Stimulated activated CD4-positive, alpha-beta T cell treated with anti-CD3 and anti-CD28 coated beads, Interleukin-1b, Interleukin-23, amount 100 ng/mL, for 4 hours (primary cell): ENCODE measurements at places on chromosomes 3 and 15.

DNA sequence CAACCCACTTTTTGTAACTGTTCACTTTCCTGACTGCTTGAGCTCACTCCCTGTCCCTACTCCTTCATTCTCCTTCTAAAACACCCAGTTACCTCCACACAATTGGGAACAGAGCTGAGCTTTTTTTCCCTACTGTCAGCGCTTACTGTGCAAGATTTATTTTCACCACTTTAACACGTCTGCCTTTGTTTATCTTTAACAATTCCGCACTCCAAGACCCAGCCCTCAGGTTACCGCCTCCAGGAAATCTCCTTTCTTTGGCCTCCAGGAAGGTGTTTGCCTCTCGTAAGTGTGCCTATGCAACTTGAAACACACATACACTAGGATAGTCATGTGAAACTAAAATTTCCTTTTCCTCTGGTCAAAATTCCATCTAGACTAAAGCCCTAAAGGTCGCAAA lies 271.9 kb upstream of the TPRG1 start:
- no peak for DNase-seq

DNA sequence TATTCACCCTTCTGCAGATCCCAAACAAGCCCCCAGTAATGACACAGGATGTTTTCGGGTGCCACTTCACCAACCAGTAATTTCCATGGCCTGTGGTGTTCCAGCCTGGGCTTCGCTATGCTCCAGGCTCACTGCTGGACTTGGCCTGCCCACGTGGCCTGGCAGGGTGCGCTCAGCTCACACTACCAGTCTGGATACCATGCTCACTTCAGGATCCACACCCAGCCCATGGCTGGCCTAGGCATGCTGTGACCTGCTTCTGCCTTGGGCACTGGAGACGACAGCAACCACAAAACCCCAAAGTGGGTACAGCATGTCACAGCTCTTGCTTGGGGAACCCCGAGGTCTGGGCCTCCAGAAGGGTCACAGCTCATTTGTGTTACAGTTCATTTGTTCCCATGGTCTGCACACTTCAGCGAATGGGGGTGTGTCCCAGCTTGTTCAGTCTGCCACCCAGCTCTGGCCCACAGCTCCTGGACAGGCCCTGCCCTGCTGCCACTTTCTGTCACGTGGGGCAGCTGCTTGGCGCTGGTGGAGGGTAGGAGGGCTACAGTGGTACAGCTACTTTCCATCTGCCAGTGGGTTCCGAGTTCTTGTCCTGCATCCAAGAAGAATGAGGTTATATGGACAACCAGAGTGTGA lies 650.8 kb downstream of the MCTP2 start:
- DNase-seq, result no peak

DNA sequence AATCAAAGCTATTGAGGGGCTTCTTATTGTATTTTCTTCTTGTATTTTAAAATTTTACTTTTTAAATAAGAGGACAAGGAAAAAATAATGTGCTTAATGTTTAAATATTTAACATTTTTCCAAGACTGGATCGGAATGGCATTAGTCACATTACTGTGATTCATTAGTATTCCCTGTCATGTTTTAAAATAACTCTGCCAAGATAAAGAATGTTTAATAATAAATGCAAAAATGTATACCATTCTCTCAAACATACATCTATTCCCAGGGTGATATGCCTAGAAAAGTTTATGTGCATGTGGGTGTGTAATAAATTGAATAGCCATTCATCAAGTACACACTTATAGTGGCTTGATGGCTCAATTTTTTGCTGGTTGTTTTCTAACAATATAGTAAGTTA lies 936.1 kb downstream of the PLOD2 start:
- DNase-seq, result no peak

DNA sequence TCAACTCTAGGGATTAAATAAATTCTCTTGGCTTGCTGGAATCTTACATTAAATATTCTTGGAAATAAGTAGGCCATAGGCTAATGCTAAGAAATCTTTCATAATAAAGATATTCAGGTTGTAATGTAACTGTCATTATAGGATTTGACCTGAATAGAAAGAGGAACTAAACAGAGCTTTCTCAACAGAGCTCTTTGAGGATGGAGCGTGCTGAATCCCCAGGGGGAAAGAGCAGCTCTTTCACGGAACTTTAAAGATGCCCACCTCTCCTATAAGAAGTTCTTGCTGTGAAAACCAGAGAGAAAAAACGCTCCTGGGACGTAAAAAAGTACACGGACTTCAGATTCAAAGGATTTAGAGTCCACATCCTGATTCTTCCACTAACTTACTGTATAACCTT lies 77.9 kb downstream of the NTRK3 start:
- DNase-seq, result no peak

GRCh38 chr3:81734742-81735141 lies 26.7 kb downstream of the GBE1 start:
- no peak for DNase-seq

DNA sequence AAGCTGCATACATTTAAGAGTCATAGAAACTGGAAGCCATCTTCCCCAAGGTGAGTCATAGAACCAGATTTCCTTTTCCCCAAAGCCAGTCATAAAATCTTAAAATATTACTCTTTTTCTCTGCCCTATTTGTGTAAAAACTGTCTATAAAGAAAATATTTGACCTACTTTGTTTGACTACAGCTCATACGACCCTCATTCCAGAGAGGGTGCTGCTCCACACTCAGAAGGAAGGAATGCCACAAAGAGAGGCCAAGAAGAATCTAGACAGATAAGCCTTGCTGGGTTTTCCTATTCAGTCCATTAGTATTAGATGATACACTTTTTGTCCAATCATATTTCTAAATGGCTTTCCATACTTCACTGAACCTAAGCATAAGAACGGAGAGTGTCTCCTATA lies 671.6 kb upstream of the SGO1 start:
- no peak for DNase-seq

DNA sequence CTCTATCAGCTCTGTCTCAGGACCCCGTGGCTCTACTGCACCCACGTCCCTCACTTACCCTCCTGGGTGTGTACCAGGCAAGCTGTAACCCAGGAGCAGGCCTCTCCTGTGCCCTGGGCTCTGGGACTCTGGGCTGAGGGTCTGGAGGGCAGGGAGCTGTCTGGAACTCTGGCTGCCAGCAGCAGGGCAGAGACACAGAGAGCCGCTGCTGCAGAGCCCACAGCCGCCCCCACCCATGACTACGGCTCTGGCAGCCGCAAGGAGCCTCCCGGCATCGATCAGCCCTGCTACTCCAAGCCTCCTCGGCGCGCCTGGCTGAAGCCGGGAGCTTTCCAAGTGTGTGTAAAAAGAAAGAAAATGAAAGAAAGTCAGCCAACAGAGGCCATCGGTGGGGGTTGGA lies 103.7 kb upstream of the ATP2B2 start:
- DNase-seq, result no peak

DNA sequence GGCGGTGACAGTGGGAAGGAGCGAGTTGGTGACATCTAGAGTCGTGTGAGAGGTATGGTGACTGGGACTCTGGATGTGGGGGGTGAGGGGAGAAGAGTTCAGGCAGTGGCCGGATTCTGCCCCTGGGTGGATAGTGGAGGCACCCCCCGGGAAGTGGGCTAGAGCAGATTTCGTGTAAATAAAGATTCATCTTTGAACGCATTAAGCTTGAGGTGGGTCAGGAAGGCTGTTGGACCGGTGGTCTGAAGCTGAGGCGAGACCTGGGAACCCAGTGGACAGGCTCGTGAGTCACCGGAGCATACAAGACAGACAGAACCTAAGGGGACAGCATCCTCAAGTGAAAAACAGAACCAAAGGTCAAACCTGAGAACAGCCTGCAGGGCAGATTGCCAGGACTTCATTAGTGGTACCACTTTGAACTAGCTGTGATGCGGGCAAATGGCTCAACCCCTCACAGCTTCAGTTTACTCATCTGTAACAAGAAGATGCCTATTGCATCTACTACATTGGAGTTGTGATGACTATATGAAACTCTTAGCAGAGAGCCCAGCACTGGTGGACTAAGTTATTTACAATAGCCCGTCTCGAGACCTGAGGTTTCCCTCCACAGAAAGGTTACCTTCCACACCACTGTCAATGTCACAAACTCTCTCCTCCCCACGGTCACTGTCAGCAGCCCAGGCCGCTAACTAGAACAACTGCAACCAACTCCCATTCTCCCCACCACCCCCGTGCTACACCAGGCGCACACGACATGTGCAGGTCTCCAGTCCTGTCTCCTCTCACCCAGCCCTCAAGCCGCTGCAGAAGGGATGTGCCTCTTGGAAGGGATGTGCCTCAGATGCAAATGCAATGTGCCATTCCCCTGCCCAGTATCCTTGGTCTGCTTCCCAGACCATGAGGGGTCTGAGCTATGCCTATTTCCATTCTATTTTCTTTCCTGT lies 901 bp upstream of the CLN6 start:
- no peak for DNase-seq
